ENCODE measurements at places on chromosomes 7 and 10.

- no peak for DNase-seq
These were observed 304.5 kb downstream of the CCSER2 start for GRCh38 chr10:84632866-84633265.

GRCh38 chr7:324011-324410 is 34.0 kb downstream of the FOXL3 start:
- DNase-seq: no peak

DNA sequence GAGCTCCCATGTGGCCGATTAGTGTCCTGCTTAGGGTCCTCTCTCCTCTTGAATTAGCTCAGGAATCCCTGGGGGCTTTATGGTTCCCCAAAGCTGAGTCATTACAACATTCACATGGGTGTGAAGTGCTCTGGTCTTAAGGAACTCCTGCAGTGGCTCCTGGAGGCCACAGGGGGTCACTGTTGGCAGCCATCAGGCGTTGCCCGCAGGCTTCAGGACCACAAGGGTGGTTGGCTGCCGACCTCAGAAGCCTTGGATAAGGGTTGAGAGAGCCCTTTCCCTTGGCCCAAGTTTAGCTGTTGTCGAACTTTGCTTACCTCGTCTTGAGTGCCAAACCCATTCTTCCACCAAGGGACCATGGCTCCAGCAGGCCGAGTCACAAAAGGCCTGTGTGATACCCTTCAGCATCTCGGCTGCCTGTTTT is 61.7 kb downstream of the SH2D4B start:
- DNase-seq: peak; percentile 23

GRCh38 chr7:11847336-11847735 is 15.3 kb upstream of the THSD7A start:
- DNase-seq: no peak

DNA sequence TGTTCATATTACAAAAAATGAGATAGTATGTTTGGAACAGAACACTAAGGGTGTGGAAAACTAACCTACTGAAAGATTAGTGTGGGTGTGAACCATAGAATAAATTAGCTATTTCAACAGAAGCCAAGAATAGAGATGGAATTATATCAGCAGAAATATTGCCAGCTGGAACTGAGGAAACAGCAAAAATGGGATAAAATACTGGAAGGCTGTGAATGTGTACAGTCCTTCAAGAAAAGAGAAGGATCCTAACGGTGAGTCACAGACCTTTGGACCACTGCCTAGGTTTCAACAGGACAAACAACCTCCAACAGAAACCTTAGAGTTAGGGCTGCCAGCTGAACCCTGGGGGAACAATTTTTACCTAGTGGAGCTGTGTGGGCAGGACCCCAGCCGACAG is 395.0 kb downstream of the ZWINT start:
- DNase-seq: no peak

DNA sequence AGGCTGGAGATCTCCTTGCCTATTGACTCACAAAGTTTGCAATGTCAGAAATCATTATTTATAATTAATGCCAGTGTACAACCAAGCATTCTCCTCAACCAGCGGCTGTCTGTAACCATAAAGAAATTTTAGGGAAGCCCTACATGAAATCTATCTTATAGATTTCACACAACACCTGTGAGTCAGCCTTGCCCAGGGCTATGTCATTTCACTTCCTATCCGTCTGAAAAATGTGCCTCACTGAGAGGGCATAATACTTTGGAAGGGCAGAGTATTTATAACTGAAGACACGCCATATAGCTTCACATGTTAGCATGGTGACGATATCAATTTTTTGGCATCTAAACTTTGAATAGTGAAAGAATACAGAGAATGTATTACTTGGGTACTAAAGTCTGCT is 296.6 kb upstream of the ETV1 start:
- no peak for DNase-seq

- no peak for DNase-seq
These were observed 113.5 kb downstream of the AHR start for GRCh38 chr7:17411922-17412321.

DNA sequence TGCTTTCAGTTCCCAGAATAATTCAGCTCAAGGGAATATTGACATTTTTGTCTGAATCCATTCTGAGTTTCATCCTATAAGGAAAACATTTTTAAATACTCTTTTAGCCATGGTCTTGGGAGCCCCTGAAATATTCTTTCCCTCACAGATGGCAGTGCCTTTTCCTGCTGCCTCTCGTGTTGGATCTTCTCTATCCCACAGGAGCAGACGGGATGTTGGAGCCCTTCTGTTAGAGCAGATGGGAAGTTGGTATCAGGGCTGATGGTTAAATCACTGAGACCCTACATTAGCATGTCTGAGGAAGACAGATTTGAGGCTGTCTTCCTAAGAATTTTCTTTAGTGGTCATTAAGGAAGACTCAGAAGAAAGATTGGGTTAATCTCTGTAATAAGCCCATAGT is 737.8 kb downstream of the LRMDA start:
- no peak for DNase-seq

DNA sequence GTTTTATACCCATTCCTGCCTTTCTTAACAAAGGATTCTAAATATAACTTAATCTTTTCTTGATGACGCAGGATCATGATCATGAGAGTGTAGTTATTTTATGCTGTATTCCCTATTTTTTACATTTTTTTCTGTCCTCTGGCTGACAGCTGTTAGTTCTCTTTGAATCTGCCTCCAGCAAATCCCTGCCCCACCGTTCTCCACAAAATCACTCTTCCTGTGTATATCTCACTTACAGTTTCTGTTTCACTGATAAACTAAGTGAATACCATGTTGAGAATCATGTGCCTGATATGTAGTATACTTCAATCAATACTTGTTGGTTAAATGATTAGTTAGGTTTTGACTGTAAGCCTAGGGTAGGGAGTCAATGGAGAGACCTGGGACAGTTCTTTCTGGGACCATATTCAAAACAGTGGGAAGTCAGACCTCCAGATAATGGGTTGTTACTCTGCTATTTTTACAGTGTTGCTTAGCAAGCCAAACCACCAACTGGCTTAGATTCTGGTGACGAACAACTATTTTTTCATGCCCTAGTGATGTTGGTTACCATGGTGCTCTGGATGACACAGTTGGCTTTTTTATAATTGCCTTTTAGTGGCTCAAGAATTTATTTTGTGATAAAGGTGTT is 12.8 kb downstream of the CNNM1 start:
- no peak for DNase-seq

- DNase-seq: no peak
These were observed 2.0 kb upstream of the GNAI1 start for GRCh38 chr7:80132594-80132993.

GRCh38 chr7:38276096-38276877 is 2.9 kb upstream of the TARP start:
- DNase-seq: no peak

DNA sequence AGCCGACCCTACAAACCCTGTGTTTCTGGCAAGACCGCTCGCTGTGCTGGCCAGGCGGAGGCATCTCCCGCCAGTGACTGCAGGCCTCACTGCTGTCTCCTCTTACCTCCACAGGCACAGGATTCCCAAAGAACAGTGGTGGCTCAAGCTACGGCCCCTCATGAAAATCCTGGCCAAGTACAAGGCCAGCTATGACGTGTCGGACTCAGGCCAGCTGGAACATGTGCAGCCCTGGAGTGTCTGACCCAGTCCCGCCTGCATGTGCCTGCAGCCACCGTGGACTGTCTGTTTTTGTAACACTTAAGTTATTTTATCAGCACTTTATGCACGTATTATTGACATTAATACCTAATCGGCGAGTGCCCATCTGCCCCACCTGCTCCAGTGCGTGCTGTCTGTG is 36.2 kb downstream of the PITRM1 start:
- DNase-seq: no peak

GRCh38 chr10:11472158-11472753 is 139.2 kb downstream of the USP6NL start:
- peak; percentile 72 for DNase-seq

- DNase-seq: peak; percentile 4
These were observed 37.6 kb downstream of the SLC37A3 start for GRCh38 chr7:140360697-140361229.

GRCh38 chr10:63464402-63465292 is 1.1 kb downstream of the JMJD1C start:
- DNase-seq: no peak

GRCh38 chr10:119616882-119617570 is 20.3 kb upstream of the TIAL1 start:
- no peak for DNase-seq

DNA sequence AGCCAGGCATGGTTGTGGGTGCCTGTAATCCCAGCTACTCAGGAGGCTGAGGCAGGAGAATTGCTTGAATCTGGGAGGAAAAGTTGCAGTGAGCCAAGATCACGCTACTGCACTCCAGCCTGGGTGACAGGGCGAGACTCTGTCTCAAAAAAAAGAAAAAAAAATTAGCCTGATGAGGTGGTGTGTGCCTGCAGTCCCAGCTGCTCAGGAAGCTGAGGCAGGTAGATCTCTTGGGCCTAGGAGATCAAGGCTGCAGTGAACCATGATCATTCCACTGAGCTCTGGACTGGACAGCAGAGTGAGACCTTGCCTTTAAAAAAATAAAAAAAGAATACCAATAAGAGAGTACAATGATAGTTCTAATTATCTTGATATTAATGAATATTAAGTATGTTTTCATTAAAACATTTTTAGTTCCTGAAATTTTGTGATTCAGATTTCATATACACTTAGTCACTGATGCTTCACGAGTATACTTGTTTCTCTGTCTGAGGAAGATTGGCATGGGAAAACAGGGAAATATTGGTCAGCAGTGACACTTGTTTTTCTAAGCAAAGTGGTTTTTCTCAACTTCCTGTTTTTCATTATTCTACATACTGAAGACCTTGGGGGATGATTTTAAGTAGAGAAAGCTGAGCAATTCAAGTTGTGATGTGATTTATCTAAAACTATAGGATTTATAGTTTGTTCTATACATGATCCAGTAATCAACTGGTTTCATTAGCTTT is 76.8 kb downstream of the ADK start:
- DNase-seq: peak; percentile 62

- DNase-seq: no peak
These were observed 169.4 kb downstream of the CCDC3 start for GRCh38 chr10:12832096-12832495.

DNA sequence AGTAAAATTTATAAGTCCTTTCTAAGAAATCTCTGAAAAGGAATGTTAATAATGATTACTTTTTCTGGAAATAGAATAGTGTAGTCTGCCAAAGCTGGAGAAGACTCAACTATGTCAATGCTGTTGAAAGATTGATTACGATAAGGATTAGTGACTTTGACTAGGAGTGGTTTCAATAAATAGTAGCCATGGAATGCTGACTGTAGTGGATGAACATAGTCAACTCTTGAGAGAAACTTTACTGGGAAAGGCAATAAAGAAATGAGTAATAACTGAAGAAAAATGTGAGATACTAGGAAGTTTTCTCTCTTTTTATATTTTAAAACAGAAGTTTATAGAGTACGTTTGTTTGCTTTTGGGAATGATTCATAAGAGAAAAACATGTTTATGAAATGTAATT is 105.0 kb upstream of the CDK13 start:
- DNase-seq: no peak

DNA sequence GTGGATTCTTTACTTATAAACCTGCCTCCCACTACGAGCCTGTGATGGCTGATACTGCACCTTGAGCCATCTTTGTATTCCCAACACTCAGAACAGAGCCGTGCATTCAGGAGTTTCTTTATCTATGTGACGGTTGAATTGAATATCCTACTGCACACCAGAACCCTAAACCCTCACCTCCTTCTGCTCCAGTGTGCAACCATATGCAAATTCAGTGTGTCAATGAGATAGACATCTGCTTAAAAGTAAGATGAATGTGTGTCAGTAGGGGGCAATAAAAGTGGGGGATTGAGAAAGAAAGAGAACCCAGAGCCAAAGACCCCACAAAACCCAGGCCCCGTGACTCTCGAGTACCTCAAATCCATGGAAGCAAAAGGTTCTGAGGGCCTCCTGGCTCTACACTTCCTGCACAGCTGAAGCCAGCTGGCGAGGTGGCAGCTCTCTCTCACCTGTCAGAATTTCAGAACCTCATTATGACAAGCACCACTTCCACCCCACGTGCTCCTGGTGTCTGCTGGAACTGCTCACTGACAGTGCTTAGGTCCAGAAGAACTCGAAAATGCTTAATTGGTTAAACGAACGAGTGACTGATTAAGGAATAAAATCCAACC is 143.3 kb upstream of the GPR26 start:
- DNase-seq: no peak

Measured in CD4-positive, alpha-beta T cell treated with Interleukin-4 for 4 hours (primary cell).